ENCODE measurements at places on chromosomes 4 and X. TPM values are rescaled to one million over a fixed set of nuclear protein-coding genes. Genes with fewer than 3 reads are reported as not detected.

The IQCM gene
- total RNA-seq, result not detected

The DKK2 gene
- 45.0 TPM for total RNA-seq

The TGIF2LX gene
- not detected for total RNA-seq

The MTNR1A gene
- total RNA-seq, result 0.13 TPM

The SLC25A43 gene
- total RNA-seq, result 7.0 TPM

The USP38 gene
- 14.5 TPM for total RNA-seq

The TIMP1 gene
- total RNA-seq, result 98.9 TPM

GRCh38 chr4:188127214-188127874 is 11.9 kb upstream of the TRIML1 start:
- no peaks in the 10 kb centered on the region for H3K4me1 ChIP-seq
- DNase-seq, result no peak
- no peaks in the 10 kb centered on the region for H3K36me3 ChIP-seq
- no peaks in the 10 kb centered on the region for H3K27me3 ChIP-seq

DNA sequence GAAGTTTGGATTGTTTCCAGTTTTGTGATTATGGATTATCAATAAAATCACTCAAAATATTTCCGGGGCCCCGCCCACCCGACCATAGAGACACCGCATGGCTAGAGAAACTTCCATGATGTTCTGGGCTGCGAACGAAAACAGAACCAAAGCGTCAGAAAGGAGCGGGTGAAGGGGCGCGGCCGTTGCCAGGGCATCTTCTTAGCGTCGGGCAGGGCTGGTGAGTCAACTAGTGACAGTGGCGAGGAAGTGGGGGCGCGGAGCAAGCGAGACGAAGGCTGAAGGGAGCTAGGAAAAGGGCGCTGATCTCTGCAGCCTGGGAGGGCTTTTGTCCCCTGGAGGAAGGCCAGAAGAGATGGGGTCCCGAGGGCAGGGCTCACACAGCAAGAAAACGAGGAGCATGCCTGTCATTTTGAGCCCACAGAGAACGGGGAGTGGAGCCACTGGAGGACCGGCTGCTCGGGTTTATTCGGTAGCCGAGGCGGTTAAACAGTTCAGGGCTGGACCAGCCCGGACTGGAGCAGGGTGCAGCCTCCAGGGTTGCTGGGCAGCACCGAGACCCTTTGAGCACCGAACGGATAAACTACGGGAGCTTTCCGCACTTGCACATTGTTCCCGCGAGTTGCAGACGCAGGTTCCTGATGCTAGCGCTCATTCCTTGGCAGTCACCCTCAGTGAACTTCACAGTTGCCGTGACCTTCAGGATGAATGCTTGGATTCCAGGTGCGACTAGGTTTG is 298.1 kb upstream of the TRPC5 start:
- no peaks in the 10 kb centered on the region for H3K27me3 ChIP-seq
- no peak overlapping the region for H3K4me3 ChIP-seq
- no peak for DNase-seq
- no peaks in the 10 kb centered on the region for H3K36me3 ChIP-seq

DNA sequence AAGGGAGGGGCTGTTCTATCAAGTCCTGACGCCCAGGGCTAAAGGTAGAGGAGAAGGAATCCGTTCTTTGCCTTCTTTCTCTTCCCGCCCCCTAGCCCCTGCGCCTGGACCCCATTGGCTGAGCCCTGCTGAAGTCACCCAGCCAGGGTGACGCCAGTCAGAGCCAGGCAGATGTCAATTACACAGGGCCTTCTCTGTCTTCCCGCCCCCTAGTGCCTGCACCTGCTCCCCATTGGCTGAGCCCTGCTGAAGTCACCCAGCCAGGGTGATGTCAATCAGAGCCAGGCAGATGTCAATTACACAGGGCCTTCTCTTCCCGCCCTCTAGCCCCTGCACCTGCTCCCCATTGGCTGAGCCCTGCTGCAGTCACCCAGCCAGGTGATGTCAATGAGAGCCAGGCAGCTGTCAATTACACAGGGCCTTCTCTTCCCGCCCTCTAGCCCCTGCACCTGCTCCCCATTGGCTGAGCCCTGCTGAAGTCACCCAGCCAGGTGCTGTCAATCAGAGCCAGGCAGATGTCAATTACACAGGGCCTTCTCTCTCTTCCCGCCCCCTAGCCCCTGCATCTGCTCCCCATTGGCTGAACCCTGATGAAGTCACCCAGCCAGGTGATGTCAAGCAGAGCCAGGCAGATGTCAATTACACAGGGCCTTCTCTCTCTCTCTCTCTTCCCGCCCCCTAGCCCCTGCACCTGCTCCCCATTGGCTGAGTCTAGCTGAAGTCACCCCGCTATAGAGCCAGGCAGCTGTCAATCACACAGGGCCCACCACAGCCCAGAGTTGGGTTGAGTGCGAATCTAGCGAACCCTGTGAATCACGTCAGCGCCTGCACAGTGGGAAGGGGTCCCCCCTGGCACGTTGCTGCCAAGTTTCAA is 46.4 kb downstream of the ASMT start:
- DNase-seq, result peak; percentile 22
- no peak overlapping the region for H3K27ac ChIP-seq
- H3K4me3 ChIP-seq, result peak overlapping the region; percentile 10
- peaks cover 6% of the 10 kb centered on the region for H3K27me3 ChIP-seq
- no peaks in the 10 kb centered on the region for H3K4me1 ChIP-seq
- no peaks in the 10 kb centered on the region for H3K36me3 ChIP-seq

GRCh38 chr4:116438981-116439729 is 646.2 kb downstream of the TRAM1L1 start:
- H3K4me3 ChIP-seq, result no peak overlapping the region
- H3K27me3 ChIP-seq, result no peaks in the 10 kb centered on the region
- H3K36me3 ChIP-seq, result no peaks in the 10 kb centered on the region
- H3K4me1 ChIP-seq, result no peaks in the 10 kb centered on the region
- DNase-seq, result peak; percentile 0

- H3K27ac ChIP-seq, result no peak overlapping the region
- H3K27me3 ChIP-seq, result no peaks in the 10 kb centered on the region
- no peaks in the 10 kb centered on the region for H3K36me3 ChIP-seq
- no peak for DNase-seq
These were observed 20.3 kb downstream of the QRFPR start for GRCh38 chr4:121360495-121360894.

- H3K27ac ChIP-seq, result peak overlapping the region; percentile 86
- H3K4me1 ChIP-seq, result peaks cover 26% of the 10 kb centered on the region
These were observed 29.6 kb downstream of the TLR10 start for GRCh38 chr4:38752941-38753806.

DNA sequence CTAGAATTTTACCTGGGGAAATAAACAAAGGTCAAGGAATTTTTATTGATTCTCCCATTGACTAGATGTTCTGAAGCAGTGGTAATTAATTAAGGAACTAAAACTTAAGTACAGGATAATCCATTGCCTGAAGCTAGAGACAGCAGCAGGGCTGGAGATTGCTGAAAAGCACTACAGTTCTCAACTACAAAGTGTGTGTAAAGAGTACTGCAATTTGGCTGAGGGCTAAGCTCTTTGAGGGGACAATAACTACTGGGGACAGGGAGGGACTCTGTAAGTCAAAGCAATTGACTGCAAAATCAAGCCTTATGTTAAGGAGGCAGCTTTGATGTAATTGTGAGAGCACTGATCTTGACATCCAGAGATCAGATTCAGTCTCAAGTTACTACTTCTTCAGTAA is 260.4 kb downstream of the GALNTL6 start:
- no peaks in the 10 kb centered on the region for H3K27me3 ChIP-seq
- H3K4me1 ChIP-seq, result no peaks in the 10 kb centered on the region
- H3K27ac ChIP-seq, result no peak overlapping the region
- DNase-seq, result no peak
- no peak overlapping the region for H3K4me3 ChIP-seq

- no peak for DNase-seq
- H3K27me3 ChIP-seq, result no peaks in the 10 kb centered on the region
- H3K36me3 ChIP-seq, result no peaks in the 10 kb centered on the region
- H3K4me3 ChIP-seq, result no peak overlapping the region
- H3K4me1 ChIP-seq, result no peaks in the 10 kb centered on the region
These were observed 40.2 kb downstream of the ADH7 start for GRCh38 chr4:99394896-99395295.

DNA sequence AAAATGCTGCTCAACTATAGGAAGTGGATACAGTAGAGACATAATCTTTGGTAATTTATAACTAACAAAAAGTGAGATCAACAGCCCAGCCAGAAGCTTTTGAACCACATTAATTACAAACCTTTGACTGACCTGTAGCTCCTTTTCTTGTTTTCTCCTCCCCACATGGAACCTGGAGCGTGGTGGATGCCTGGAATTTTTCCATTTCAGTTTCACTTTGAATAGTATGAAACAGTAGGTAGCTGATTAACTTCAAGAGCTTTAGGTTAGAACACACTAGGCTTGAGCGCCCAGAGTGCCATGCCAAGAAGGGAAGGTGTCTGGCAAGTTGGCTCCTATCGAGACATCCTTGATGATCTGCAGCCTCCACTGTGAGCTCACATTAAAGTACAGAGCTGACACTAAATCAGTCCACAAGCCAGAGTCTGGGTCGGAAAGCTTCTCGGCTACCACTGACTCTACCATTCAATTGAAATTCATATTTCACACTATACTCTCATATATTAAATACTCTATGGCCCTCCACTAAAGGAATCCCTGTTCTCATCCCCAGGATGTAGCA is 143.4 kb downstream of the GLRA2 start:
- no peak for DNase-seq
- H3K36me3 ChIP-seq, result no peaks in the 10 kb centered on the region
- no peak overlapping the region for H3K27ac ChIP-seq
- H3K27me3 ChIP-seq, result peaks cover 5% of the 10 kb centered on the region
- no peak overlapping the region for H3K4me3 ChIP-seq

GRCh38 chr4:159451006-159451405 is 348.1 kb downstream of the RAPGEF2 start:
- H3K36me3 ChIP-seq, result no peaks in the 10 kb centered on the region
- no peaks in the 10 kb centered on the region for H3K4me1 ChIP-seq
- H3K4me3 ChIP-seq, result no peak overlapping the region
- H3K27ac ChIP-seq, result no peak overlapping the region
- no peak for DNase-seq

DNA sequence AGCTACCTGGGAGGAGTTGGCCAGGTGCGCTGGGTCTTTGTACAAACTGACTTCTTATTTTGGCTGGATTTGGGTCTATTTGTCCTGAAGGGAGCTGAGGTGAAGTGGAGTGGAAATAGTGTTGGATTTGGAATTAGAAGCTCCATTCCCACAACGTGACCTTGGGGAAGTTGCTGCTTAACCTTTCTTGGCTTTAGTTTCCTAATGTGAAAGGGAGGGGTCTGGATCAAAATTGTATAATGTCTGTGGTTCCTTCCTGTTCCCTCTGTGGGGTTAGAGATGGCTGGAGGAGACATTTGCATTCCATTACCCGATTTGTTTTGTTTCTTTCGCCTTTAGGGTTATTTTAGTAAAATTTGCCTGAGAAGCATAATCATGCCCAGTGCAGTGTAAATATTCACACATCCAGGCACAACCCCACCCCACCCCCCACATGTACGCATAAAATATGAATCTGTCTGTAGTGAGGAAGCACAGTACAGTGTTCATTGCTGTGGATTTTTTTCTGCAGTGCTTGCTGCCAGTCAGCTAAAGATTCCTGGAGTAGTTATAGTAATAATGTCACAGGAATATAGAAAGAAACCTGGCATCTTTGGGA is 21.5 kb downstream of the JADE1 start:
- no peak for DNase-seq
- H3K27me3 ChIP-seq, result no peaks in the 10 kb centered on the region
- peaks cover 22% of the 10 kb centered on the region for H3K4me1 ChIP-seq
- no peak overlapping the region for H3K4me3 ChIP-seq
- no peak overlapping the region for H3K27ac ChIP-seq

DNA sequence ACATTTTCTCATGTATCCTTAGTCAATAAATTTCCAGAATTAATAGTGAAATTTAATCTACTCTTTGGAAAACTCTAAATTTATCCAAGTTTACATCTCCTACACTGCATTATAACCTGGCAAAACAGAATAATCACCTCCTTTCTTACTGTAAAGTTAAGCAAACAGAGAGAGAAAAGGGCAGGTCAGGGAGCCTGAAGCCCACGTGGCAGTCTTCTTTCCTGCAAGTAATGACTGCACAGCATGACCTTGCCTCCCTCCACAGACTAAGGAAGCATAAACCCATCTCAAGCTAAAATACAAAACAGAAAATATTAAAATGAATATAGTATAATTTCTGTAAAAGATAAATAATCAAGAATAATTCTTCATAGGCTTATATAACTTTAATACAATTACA is 1153.0 kb downstream of the C4orf33 start:
- H3K27me3 ChIP-seq, result no peaks in the 10 kb centered on the region
- no peak overlapping the region for H3K4me3 ChIP-seq
- no peaks in the 10 kb centered on the region for H3K4me1 ChIP-seq
- no peak for DNase-seq

DNA sequence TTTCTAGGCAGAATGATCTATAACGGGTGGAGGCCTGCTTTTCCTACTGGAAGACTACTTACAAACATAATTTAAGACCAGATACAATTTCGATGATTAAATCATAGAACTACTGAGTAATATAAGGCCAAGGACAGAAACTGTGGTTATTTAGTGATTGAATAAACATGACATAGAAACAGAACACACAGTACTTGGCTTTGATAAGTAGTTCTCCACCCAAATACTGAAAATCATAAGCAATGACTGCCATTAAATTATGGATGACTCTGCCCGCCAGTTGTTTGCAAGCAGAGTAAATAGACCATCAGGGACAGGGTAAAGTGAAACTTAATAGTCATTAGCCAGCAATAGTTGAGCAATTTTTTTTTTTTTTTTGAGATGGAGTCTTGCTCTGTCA is 17.2 kb upstream of the SMIM14 start:
- no peaks in the 10 kb centered on the region for H3K27me3 ChIP-seq
- peak; percentile 61 for DNase-seq
- no peak overlapping the region for H3K4me3 ChIP-seq
- H3K27ac ChIP-seq, result no peak overlapping the region
- H3K4me1 ChIP-seq, result no peaks in the 10 kb centered on the region
- no peaks in the 10 kb centered on the region for H3K36me3 ChIP-seq

DNA sequence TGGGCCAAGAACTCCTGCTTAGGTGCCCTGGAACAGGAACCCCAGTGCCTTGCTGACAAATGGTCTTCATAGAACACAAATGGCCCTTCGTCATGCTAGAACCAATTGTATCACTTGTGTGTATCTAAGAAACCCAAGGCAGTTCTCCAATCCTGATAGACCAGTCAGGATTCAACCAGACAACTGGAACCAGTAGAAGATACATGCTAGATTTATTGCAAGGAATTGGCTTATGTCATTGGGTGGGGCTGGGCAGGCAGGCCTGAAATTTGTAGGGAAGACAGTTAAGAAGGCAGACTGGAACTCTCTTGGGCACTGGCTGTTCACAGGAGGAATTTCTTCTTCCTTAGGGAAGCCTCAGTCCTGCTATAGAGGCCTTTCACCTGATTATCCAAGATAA is 17.0 kb upstream of the TBL1X start:
- no peaks in the 10 kb centered on the region for H3K4me1 ChIP-seq
- H3K27me3 ChIP-seq, result peaks cover 20% of the 10 kb centered on the region
- H3K4me3 ChIP-seq, result no peak overlapping the region
- DNase-seq, result no peak
